Hepatocyte (in vitro differentiated cells): ENCODE measurements at places on chromosomes 6 and 20.
A peak's percentile ranks its signal among the peaks of the same experiment; 100 is the strongest.

DNA sequence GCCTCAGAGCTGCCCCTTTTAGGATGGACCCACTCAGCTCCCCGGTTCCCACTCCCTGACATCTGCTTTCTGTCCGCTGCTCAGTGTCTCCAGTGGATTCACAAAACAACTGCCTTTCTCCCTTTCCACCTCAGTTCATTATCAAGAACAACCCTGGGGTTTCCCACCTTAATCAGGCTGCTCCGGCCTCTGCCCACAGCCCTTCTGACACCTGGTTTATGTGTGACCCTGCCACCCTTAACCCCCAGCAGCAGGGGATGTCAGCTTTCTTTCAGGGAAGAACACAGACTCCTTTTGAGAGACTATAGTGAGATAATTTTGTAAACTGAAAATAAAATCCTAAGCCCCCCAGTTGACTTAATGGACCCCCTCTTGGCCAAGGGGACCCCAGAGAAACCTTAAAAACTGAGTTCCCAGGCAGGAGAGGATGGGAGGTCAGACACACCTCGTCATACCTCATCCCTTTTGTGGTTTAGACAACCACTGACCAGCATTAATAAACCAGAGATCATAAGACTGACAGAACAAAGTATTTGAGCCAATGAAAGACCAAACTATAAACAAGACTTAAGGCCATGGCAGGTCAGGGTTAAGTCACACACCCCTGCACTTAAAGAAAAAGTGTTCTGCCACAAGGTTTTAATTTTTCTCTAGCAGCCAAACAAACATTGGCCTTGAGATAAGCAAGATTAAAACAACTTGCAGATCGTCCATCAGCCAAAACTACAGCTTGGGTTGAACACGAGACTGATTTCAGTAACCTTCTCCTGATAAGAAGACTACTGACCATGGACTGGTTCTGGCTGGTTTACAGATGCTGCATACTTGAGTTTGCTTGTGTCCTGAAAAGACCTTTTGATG, 42.4 kb upstream of the DDR1 start:
- peak; percentile 52 for DNase-seq

- DNase-seq: peak; percentile 78
Measured at GRCh38 chr20:59831024-59831915, 102.2 kb downstream of the SYCP2 start.

- no peak for DNase-seq
Measured at GRCh38 chr20:40600441-40601219, 88.4 kb downstream of the MAFB start.

GRCh38 chr6:66558189-66558588, 851.2 kb upstream of the EYS start:
- DNase-seq: no peak

DNA sequence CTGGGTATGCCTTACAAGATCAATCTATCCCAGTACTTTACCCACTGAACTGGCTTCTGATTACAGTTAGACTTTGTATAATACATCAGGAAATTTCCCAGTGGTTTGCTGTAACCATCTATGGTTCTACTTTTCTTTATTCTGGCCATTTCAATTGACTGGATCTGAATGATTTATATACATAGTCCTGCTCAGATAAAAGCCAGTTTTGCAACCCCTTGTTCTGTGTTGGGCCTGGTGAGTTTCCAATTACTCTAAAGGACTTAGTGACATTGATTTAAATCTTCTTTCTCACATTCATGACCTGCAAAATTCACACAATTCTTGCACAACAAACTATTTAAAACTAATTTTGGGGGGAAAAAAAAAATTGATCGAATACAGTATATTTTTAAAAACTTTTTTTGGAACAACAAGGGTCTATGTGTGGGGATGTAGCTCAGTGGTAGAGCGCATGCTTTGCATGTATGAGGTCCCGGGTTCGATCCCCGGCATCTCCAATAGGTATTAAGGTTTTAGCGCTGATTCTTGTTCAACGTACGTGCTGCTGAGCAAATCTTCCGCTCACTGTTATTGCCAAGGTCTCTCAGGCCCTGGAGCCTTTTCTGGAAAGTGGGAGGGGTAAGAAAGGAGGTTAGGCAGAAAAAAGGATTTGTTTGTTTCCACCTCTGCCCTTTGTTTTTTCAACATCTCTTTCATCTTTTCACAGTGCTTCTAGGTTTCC, 117.5 kb downstream of the GPX5 start:
- peak; percentile 17 for DNase-seq

GRCh38 chr20:63091901-63092659, 85.3 kb upstream of the BHLHE23 start:
- DNase-seq: no peak
